ENCODE measurements at places on chromosomes 6 and 20.

DNA sequence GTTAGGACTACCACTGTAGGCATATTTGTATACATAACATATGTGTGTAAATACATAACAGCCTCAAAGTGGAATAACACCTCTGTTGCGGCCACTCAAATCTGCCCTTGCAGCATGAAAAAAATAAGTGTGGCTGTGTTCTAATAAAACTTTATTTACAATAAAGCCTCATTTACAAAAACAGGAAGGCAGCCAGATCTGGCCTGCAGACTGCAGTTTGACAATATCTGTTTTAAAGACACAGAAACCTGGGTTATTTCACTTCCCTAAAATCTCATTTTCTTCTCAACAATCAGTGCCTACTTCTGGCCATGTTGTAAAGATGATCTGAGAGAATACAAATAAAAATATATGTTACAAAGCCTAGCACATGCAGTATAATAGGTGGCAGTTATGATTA, 53.9 kb upstream of the SCML4 start:
- H3K27ac ChIP-seq, result no peak overlapping the region
- no peak for DNase-seq

DNA sequence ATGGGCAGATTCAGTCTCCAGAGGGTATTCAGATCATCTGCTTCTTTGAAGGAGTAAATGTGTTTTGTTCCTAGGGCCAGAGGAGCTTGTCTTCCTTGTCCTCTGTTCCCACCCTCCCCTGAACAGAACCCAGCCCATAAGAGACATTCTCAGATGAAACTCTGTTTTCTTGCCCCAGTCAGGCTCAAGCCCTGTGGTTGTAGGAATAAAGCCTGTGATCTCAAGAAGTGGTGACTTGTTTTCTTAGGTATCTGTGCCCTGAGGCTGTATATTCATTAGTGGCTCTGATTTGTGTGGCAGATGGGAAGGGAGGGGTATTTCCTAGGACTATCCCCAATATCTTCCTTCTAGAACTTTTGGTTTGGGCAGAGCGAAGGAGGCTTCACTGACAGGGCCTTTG, 27.9 kb downstream of the GSS start:
- peaks cover 9% of the 10 kb centered on the region for H3K36me3 ChIP-seq
- no peak overlapping the region for H3K4me3 ChIP-seq
- peaks cover 7% of the 10 kb centered on the region for H3K4me1 ChIP-seq
- DNase-seq, result no peak
- H3K27ac ChIP-seq, result no peak overlapping the region
- H3K27me3 ChIP-seq, result no peaks in the 10 kb centered on the region

GRCh38 chr6:161308075-161308655, 34.3 kb upstream of the AGPAT4 start:
- DNase-seq, result no peak
- no peak overlapping the region for H3K4me3 ChIP-seq
- H3K36me3 ChIP-seq, result no peaks in the 10 kb centered on the region
- H3K27me3 ChIP-seq, result peaks cover 3% of the 10 kb centered on the region

GRCh38 chr6:144145541-144145940, 4.8 kb upstream of the STX11 start:
- H3K36me3 ChIP-seq, result no peaks in the 10 kb centered on the region
- H3K27ac ChIP-seq, result no peak overlapping the region

DNA sequence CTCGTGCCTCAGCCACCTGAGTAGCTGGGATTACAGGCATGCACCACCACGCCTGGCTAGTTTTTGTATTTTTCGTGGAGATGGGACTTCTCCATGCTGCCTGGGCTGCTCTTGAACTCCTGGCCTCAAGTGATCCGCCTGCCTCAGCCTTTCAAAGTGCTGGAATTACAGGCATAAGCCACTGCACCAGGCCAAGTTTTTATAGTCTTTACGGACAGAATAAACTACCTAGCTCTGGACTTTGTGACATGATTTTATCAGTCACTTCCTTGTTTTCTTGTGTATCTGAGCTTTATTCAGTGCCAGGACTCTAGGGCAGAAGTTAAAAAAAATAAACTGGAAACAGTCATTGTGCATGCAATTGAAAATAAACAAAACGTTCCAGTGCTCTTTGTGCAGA, 46.7 kb upstream of the RALGAPA2 start:
- peaks cover 6% of the 10 kb centered on the region for H3K27me3 ChIP-seq
- H3K27ac ChIP-seq, result no peak overlapping the region
- no peaks in the 10 kb centered on the region for H3K4me1 ChIP-seq
- H3K36me3 ChIP-seq, result no peaks in the 10 kb centered on the region

GRCh38 chr6:118630923-118631322, 20.5 kb downstream of the CEP85L start:
- H3K27ac ChIP-seq, result no peak overlapping the region
- H3K4me1 ChIP-seq, result peaks cover 58% of the 10 kb centered on the region
- no peak for DNase-seq
- no peak overlapping the region for H3K4me3 ChIP-seq
- peaks cover 72% of the 10 kb centered on the region for H3K36me3 ChIP-seq
- H3K27me3 ChIP-seq, result no peaks in the 10 kb centered on the region

DNA sequence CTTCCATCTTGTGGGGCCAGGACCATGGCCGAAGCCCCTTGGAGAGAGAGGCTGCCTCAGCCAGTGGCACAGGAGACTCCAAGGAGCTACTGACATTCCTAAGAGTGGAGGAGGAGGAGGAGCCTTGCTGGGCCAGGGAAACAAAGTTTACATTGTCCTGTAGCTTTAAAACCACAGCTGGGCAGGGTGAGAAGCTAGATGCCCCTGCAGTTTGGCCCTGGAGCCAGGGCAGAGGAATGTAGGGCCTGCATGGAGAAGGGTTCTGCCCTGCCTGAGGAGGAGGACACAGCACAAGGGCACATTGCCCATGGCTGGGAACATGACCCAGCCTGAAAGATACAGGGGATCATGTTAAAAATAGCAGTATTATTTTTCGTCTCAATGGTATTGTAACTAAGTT, 37.4 kb downstream of the PLCG1 start:
- no peak overlapping the region for H3K4me3 ChIP-seq
- H3K27ac ChIP-seq, result peak overlapping the region; percentile 62
- H3K27me3 ChIP-seq, result no peaks in the 10 kb centered on the region
- DNase-seq, result no peak
- peaks cover 39% of the 10 kb centered on the region for H3K4me1 ChIP-seq

GRCh38 chr20:23227976-23228375, 122.6 kb upstream of the NXT1 start:
- H3K4me3 ChIP-seq, result no peak overlapping the region
- no peaks in the 10 kb centered on the region for H3K36me3 ChIP-seq
- H3K4me1 ChIP-seq, result no peaks in the 10 kb centered on the region
- H3K27me3 ChIP-seq, result no peaks in the 10 kb centered on the region
- H3K27ac ChIP-seq, result no peak overlapping the region

GRCh38 chr20:10674684-10675449, 1.1 kb upstream of the JAG1 start:
- peaks cover 22% of the 10 kb centered on the region for H3K4me1 ChIP-seq
- H3K36me3 ChIP-seq, result no peaks in the 10 kb centered on the region
- H3K4me3 ChIP-seq, result peak overlapping the region; percentile 32
- peak; percentile 61 for DNase-seq
- peaks cover 78% of the 10 kb centered on the region for H3K27me3 ChIP-seq
